ENCODE measurements at places on chromosomes 11 and 22.

- no peak for DNase-seq
Observed at GRCh38 chr22:35274154-35274871, 17.0 kb downstream of the HMGXB4 start.

DNA sequence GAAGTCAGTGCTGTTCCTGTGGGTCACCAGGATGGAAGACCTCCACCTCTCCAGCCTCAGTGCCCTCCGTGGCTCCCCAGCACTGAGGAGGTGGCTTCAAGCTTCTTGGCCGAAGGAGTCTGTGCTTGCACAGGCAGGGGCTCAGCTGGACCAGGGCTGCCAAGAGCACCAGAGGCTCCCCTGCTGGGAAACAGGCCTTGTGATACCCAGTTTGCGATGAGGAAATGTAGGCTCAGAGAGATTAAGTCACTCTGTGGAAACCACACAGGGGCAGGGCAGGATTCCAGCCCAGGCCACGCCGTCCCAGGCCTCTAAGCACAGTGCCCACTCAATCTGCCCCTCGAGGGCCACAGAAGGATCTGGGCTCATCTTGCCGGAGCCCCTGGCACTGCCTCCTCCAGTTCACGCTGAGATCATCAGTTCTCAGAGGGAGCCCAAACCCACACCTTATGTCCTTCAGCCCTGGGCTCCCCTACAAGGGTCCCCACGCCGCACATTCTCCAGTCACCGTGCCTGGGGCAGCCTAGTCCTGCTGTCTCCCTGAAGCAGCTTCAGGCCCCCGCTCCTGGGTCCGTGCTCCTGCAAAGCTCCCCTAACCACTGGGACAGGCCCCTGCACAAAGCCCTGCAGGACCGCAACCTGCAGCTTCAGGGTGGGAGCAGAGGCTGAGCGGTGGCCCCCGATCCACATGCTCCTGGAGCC is 21.6 kb downstream of the ANO1 start:
- no peak for DNase-seq

GRCh38 chr22:32836280-32837123 is 35.0 kb downstream of the TIMP3 start:
- DNase-seq = peak; percentile 58

DNA sequence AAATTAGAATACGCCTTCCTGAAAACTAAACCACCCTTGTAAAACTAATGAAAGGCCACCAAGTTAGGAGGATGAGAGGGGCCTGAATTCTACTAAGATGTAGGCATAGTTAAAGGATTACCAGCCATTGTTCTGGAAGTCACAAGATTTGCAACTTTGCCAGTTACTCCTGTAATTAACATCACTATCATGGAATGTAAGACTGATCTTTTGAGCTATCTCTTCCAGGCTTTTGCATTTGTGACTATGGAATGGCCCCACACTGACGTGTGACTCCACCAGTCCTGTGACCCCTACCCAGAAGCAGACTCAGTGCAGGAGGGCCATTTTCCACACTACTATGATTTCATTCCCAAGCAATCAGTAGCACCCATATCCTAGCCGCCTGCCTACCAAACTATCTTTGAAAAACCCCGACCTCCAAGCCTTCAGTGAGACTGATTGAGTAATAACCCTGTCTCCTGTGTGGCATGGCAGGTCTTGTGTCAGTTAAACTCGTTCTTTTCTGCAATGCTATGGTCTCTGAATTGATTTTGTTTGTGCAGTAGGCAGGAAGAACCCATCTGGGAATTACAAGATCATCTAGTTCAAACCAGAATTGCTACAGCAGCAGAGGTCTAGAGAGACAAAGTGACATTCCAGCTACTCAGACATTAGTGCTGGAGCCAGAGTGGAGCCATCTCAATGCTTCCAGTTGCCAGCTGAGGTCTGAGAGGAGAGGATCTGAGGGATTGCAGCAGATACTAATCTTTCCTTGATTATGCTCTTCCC is 1.9 kb upstream of the CTSF start:
- no peak for DNase-seq

GRCh38 chr11:71996517-71996916 is 2.2 kb upstream of the IL18BP start:
- DNase-seq = no peak

GRCh38 chr11:105466582-105467228 is 143.2 kb upstream of the GRIA4 start:
- DNase-seq = no peak

GRCh38 chr11:112817376-112817775 is 143.8 kb upstream of the NCAM1 start:
- no peak for DNase-seq

DNA sequence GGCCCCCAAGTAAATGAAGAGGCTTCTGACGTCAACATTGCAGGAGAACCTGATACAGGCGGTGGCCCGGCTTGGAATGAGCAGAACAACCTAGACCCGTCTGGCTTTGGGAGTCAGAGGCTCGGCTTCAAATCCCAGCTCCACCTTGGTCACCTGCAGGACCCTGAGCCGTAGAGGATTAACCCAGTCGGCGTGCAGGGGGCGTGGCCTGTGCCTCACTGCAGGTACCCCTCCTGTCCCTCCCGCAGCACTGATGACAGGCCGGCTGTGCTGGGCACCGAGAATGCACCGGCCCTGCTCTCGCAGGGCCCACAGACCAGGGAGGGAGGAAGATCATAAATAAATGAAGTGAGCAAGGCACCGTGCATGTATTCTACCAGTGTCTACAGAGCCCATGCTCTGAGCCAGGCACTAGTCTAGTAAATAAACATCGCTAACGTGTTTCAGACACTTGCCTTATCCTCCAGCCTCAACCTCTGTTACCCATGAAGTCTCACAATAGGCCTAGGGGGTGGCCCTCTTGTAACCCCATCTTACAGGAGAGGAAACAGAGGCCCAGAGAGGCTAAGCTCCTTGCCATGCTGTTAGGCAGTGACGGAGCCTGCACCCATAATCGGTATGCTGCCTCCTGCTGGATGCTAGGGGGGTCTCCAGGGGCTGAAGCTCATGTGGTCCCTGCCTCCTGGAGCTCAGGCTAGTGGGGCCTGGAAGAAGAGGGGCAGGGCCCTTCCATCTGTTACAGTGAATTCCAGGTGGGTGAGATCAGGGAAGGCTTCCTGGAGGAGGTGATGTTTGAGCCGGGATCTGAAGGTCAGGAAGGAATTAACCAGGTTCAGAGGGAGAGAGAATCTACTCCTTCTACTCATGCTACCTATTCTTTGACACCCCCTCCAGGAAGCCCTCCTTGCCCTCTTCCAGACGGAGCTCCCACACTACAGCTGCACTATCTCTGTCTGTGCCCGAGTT is 53.4 kb downstream of the RTL6 start:
- peak; percentile 11 for DNase-seq

GRCh38 chr22:17917490-17917983 is 106.8 kb downstream of the MICAL3 start:
- DNase-seq = peak; percentile 51

DNA sequence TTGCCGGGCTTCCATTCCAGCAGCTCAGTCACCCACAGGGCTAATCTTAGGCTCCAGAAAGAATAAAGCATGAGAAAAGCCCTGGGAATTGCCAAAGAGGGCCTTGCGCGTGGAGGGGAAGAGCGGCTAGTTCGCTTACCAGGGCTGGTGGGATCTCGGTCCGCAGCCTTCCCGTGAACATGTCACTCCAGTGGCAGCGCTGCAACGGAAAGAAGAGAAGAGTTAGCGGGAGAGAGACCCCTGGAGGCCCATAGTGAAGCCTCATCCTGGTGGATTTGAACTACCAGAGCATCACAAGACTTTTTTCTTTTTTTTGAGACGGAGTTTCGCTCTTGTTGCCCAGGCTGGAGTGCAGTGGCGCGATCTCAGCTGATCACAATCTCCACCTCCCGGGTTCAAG is 18.0 kb downstream of the RANGAP1 start:
- no peak for DNase-seq

Measured in femur (tissue), 1 donor.